ENCODE measurements at places on chromosomes 5 and 9.

GRCh38 chr5:107388141-107388861 lies 282.4 kb downstream of the EFNA5 start:
- DNase-seq, result peak; percentile 96

GRCh38 chr9:137727716-137728115 lies 108.9 kb downstream of the EHMT1 start:
- no peak for DNase-seq

DNA sequence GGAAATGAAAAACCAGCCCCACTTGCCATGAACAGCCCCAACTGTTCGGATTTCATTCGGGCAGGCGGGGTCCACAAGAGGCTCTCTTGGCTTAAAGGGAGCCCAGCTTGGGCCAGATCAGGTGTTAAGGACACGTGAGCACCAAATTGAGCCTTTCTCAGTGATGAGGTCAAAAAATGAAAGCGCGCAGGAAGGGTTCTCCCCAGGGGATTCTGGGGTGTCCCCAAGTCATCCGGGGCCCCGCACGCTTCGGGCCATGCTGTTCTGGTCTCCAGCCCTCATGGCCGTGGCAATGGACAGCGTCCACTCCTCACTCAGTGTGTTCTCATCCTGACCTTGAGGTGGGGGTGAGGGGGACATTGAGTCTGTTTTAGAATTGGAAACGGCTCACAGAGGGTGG lies 10.9 kb downstream of the AK1 start:
- no peak for DNase-seq

- DNase-seq, result no peak
These were observed 13.2 kb downstream of the PHF19 start for GRCh38 chr9:120863833-120864232.

Data from fibroblast of skin of right quadriceps (primary cell).